Stimulated activated CD8-positive, alpha-beta memory T cell treated with anti-CD3 and anti-CD28 coated beads, Interleukin-15, amount 100 ng/mL, for 4 hours (primary cell): ENCODE measurements at places on chromosomes 7 and 10.

DNA sequence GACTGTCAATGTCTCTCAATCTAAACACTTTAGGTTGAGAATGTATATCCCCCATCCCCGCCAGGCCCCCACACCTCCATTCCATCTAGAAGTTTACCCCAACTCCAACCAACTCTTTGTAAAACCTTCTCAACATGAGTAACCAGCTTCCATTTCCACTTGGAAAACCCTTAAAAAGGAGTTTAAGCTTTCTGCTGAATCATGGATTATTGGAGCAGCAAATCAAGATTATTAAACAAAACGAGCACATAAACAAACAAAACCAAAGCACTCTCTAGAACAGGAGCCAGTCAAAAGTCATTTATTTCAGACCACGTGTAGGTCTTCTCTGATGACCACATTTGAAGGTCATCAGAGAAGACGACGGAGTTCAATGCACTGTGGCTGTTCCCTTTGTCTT lies 213.5 kb downstream of the FANK1 start:
- no peak for DNase-seq

- no peak for DNase-seq
Observed at GRCh38 chr7:87570178-87570577, 30.5 kb downstream of the ABCB1 start.

DNA sequence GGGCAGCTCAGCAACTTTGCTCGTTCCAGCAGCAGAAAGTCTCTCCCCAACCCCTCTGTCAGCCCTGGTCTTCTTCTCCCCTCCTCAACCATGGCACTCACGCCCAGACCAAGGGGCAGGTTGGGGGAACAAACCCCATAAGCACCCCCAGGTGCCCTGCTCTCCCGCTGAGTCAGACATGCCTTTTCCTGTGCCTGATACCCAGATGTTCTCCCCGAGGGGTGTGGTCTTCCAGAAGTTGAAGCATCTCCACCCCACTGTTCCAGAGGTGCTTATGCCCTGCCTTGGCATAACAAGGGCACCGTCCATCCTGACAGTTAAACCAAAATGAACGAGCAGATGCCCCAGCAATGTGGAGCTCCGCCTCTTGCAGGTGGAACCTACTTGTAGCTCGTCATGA lies 67.1 kb downstream of the C10orf143 start:
- no peak for DNase-seq

DNA sequence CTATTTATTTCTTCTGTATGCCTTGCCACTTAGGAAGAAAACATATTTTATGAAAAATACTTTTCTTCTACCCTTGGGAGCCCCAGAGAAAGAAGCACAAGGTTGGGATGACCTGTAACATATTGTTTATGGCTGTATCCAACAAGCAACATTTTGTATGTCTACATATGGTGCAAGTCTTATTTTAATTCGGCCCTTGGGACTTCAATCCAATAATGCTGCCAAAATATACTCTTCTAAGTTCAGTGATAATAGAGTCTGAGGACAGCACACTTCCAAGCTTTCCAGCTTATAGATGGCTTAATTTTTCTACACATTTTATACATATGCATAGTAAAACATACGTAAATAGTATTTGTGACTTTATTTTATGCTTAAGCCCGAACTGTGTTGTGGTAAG lies 318.5 kb upstream of the SEMA3A start:
- no peak for DNase-seq

DNA sequence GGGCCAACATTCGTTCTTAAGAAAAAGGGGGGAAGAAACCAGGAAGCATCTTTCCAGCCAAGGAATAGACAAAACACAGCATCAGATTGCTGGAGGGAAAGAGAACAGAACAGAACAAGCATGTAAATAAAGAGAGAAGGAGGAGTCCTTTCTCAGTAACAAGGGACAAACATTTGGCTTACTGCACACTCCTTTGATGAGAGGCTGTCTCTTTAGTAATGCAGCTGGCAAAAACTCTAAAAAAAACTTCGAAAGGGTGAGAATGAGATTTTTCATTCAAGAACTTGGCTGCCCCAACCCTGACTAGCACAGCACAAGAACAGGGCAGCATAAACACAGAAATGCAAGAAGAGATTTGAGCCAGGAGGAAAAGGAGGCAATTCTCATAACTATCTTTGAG lies 38.9 kb upstream of the IL6 start:
- DNase-seq, result no peak

DNA sequence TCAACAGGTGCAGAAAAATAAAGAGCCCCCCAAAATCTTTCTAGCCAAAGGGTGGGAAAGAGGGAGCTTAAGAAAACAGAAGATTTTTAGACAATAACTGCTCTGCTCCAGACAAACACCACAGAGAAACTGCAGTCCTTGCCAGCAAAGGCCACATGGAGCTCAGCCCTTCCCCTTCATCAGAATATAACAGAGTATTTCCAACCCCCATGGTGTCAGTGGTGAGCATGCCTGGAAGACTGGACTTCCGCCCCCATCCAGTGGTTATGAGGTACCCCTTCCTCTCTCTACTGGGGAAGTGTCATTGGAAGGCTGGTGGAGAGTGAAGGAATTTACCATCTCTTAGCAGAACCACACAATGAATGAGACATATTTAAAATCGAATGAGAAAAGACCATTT lies 1007.3 kb upstream of the CELF2 start:
- DNase-seq, result no peak
